ENCODE measurements at places on chromosomes 5 and 9.

GRCh38 chr9:80552931-80553330 lies 981.2 kb downstream of the TLE4 start:
- no peak for DNase-seq

DNA sequence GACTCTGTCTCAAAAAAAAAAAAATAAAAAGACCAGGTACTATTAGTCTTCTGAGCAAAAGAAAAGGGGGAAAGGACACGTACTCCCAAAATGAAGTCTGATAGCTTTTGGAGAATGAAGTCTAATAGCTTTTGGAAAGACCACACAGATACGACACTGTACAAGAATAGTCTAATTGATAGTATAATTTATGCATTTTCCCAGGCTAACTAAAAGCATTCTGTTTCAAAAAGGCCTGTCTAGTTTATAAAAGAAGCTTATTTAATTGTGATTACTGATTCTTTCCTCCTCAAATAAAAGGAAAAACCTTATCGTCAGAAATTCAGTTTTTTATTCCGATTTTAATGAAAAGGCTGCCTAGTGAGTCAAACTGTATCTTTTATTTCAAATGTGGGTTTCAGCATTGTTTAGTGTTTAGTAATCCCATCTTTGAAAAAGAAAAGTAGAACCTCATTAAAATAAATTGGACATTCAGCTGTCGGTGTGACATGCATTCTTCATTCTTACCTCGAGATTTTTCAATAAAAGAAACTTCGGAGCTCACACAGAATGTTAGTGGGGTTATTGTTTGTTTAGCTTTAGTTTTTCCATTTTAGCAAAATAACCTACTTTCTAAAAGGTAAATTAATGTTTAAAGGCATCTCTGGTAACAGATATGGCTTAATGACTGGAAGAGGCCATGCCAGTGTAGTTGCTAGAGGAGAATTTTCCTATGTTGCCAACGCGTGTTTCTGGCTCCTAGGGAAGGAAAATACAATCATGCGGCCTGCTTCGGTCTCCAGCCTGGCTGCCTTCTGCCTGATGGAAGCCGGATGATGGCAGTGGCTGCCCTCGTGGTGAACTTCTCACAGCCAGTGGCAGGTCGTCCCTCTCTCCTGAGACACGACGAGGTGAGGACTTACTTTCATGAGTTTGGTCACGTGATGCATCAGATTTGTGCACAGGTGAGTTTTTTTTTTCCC lies 70.0 kb downstream of the NLN start:
- no peak for DNase-seq

- no peak for DNase-seq
These were observed 14.7 kb downstream of the ASTN2 start for GRCh38 chr9:117400171-117400570.

- DNase-seq = no peak
These were observed 845 bp downstream of the ECSCR start for GRCh38 chr5:139461698-139462097.

- peak; percentile 77 for DNase-seq
These were observed 125.6 kb upstream of the LPAR1 start for GRCh38 chr9:111163716-111164389.

DNA sequence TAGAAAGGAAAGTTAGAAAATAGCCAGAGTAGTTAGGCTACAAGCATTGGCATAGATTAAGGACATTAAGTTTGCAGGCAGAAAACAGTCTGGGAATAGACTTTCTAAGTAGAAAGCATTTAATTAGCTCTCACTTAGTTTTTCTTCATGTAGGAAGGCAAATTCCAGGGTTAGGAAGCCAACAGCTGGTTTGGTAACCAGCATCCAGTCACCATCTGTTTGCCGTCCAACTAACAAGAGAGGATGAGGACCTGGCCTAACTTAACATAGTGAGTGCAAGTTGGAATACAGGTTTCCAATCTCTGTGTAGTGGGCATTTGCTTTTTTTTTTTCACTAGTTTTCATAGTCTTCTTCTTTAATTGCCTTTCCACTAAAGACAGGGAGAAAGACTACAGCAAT lies 121.7 kb upstream of the NR3C1 start:
- DNase-seq = no peak

GRCh38 chr5:143037071-143037470 lies 266.9 kb downstream of the ARHGAP26 start:
- DNase-seq = no peak

- peak; percentile 84 for DNase-seq
These were observed 13.0 kb upstream of the C9orf72 start for GRCh38 chr9:27586304-27586703.

- DNase-seq = no peak
These were observed 27.3 kb downstream of the AFAP1L1 start for GRCh38 chr5:149298842-149299404.
